ENCODE measurements at places on chromosomes 5 and 9.

GRCh38 chr9:119101048-119101447 is 268.2 kb downstream of the BRINP1 start:
- no peak for DNase-seq

GRCh38 chr5:144072518-144072927 is 97.9 kb downstream of the YIPF5 start:
- peak; percentile 83 for DNase-seq

DNA sequence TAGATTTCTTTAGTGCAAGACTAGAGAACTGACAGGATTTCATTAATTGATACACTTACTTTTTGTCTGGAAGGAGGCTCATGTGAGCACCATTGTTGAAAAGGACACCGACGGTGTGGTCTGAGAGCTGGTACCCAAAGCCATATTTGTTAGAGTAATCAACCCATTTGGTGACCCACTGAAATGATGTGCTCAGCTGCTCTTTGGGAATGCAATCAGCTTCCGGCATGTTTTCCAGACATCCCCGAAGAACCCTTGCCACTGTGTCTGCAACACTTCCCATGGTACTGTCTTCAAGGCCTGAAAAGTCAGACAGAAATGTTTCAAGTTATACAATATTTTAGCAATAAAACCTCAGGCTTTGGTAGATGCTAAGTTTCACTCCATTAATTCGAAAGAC is 4.4 kb downstream of the PLK2 start:
- no peak for DNase-seq

- peak; percentile 78 for DNase-seq
These were observed 72.3 kb downstream of the SEMA5A start for GRCh38 chr5:9473624-9474023.

GRCh38 chr5:145701404-145701803 is 133.7 kb downstream of the PRELID2 start:
- no peak for DNase-seq

DNA sequence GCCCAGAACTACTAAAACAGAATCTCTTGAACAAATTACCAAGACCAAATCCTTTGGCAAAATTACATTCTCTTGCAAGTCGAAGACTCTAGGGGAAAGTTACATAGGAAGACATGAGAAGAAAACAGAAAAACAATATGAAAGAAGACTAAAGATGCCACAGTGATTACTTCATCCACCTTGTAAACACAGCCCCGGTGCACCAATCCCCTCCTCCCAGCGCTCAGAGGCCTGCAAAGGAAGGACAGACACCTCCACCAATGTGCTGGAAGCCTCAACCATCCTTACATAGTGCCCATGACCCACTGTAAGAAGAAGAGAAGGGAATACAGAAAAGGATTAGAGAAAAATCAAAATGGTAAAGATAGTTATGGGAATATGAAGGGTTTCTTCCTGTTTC is 218.5 kb downstream of the SPOCK1 start:
- no peak for DNase-seq

DNA sequence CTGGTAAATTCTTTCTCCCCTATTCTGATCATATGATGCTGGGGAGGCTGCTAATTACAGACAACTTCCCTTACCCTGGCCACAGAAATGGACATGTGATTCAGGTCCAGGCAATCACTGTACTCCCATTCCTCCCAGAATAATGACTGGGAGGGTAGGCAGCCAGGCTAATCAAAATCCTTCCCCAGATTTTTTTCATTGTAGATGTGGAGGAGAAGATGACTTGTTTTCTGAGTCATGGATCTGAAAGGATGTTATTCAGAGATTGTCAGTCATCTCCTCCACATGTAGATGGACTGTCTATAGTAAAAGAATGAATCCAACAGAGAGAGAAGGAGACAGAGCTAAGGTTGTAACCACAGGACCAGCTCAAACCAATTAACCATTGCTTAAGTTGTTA is 123.9 kb upstream of the PUM3 start:
- peak; percentile 23 for DNase-seq

- DNase-seq, result peak; percentile 89
These were observed at the start of gene TOR4A for GRCh38 chr9:137277329-137278041. TSS of gene TOR4A (plus strand) at chr9:137277726. CDS start at chr9:137278690, 964 bp downstream.

- DNase-seq, result peak; percentile 57
These were observed 483 bp downstream of the FBXL7 start for GRCh38 chr5:15500325-15501001.

GRCh38 chr5:148836272-148837250 is 10.2 kb downstream of the ADRB2 start:
- DNase-seq, result no peak

DNA sequence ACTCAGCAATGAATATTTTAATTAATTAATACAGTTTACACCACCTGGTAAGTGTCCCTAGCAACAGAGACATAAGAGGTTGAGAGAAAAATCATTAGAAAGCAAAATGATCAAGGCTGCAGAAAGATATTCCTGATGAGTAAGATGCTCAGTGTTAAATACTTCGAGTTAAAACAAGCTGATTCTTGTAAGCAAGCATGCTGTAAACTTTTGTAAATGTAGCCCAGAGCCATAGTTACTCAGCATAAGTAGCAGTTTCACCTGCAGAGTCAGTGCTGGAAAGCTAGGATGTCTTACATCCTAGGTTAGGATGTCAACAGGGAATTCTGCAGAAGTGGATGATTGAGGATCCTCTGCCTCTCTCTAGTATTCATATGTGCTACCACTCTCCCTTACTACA is 4.2 kb downstream of the PRKACG start:
- no peak for DNase-seq

DNA sequence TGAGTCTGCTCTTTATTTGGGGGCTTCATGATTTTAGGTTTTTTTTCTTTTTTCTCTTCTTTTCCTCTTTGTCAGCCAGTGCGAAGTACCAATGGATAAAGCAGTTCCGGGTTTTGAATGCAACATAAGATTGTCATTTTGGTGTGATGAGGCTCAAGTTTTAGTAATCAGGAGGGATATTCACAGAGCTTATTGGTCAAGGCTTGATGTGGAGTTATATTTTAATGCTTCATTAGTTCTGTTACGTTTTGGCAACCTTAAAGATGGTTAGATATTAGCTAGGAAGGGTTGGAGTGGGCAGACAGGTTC is 1.4 kb downstream of the PIK3R1 start:
- no peak for DNase-seq

- DNase-seq, result no peak
These were observed 69.3 kb downstream of the COL15A1 start for GRCh38 chr9:99012957-99013512.

DNA sequence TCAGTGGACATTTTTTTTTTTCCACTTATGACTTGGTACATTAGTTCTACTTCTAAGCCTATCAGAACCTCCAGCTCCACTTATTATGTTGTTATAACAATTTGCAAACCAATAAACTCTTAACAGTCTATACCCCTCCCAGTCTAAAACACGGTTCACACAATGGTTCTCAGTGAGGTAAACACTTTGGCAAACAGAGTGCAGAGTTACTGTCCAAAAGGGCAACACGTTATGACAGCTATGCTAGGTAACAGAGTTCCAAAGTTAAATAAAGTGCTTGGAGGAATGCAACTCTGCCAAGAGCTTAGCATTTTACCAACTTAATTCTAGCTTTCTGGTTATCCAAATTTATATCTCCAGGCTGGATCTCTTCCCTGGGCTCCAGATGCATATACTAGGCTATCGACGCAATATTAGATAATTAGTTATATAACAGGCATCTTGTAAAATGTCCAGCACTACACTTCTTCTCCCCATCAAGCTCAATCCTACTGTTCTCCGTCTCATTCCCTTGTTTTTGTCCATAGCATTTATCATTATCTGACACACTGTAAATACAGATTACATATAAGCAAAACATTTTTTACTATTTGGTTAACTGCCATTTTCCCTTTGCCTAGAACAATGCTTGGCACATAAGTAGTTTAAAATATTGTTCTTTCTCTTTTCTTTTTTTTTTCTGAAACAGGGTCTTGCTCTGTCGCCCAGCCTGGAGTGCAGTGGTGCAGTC is 14.3 kb downstream of the FNBP1 start:
- DNase-seq, result no peak

DNA sequence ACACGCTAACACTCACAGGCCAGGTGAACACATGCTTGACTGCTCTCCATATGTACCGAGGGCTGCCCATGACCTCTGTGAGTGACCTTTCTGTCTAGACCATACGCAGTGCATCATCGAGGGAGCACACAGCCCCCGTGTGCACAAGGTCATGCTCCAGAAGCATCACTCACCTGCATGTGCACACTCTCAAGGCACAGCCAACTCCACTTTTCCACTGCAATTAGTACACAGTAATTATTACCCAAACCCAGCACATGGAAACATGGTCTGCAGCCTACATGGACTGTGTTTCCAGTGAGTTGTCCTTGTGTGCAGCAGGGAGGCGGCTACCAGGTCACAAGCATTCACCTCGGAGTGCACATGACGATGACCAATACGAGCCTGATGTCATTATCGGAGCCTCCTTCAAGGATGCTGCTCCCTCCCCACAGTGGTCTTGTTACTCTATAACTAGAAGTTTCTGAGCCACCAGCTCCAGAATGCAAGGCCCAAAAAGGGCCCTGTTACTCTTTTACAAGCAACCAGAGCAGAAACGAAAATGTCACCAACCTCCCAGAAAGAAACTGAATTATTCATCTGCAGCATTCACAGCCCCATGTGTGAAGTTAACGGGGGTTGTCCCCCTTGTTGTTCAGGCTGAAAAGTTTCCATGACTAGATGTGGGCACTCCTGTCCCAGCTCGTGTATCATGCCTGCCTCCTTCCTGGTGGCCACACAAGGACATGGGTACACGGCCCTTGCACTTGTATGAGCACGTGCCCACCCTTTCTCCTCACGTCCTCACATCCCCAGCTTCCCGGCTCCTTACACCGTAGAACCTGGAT is 31.2 kb downstream of the SEMA4D start:
- DNase-seq, result no peak

DNA sequence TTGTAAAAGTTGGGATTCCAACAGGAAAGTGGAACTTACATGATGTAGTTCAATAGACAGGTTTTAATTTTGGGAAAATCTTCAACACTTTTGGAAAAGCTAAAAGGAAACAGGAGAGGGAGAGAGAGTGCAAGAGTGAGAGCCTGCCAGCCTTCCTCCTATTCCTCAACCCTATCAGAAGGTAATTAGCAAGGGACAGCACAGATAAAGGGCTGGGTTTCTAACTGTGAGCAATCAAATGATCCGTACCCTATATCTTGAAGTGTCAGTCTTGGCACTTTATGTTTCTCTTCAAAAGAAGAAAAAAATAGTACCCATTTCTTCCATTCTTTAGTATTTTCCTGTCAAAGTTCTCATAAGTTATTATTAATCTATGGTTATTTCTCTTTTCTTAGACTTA is 79.4 kb downstream of the FER start:
- DNase-seq, result no peak

GRCh38 chr5:116273448-116274242 is 188.8 kb downstream of the COMMD10 start:
- peak; percentile 3 for DNase-seq

DNA sequence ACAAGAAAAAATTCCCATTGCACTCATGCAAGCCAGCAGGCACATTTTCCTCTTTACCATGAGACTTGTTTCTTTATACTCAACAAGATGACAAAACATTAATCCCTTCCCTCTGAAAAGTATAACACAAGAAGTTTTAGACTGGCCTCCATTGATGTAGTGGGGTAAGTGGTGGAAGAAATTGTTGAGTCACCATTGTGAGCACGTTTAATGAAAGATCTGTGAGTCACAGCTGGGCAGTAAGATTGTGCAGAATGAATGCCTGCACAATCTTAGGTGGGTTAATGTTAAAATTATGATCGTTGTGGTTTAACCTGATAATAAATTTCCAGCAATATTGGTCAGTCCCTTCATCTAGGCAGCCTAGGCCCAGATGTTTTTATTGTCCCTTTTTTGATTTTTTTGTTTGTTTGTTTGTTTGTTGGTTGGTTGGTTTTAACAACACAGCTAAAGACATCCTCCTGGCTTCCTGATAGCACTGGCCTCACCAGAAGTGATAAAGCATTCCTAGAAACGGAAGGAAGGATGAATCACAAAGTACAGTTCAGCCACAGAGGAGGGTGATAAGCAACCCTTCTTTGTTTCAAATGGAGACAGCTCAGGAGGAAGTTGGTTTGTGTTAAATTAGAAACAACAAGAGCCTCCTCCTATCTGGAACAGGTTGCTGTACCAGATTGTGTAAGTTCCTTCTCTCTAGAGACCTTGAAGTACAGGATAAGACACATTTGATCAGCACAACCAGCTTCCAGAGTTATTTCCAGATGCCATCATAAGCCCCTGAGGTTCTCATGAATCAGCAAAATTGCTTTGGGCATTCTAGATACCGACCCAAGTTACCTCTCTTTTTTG is 40.3 kb downstream of the SLC24A2 start:
- no peak for DNase-seq

- no peak for DNase-seq
These were observed 48.7 kb upstream of the FSD1L start for GRCh38 chr9:105399117-105399516.

- peak; percentile 87 for DNase-seq
These were observed 1040.3 kb downstream of the TLE1 start for GRCh38 chr9:80649001-80649420.
